ENCODE measurements at places on chromosomes 11 and 22.

GRCh38 chr11:2098691-2099515 is 40.3 kb downstream of the IGF2 start:
- no peak for DNase-seq

DNA sequence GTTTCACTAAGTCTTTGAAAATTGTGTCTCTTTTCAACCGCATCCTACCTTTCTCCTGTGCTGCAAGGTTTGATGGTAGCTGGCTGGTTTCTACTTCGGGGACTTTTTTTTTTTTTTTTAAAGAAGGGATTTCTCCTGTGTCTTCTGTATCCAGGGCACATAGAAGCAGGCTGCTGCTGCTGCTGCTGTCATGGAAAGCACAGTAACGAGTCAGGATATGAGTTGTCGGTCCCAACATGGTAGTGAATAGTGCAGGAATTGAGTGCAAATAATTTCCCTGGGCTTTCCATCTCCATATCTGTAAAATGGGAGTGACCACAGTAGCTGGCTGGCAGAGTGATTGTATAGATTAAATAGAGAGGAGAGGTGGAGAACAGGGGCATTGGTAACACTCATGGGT is 118.3 kb upstream of the NAV2 start:
- DNase-seq: no peak

GRCh38 chr22:32075997-32076760 is 33.1 kb downstream of the SLC5A1 start:
- no peak for DNase-seq

- no peak for DNase-seq
These were observed 74.1 kb upstream of the B3GAT1 start for GRCh38 chr11:134486106-134486505.

- no peak for DNase-seq
These were observed 17.4 kb downstream of the SGSM3 start for GRCh38 chr22:40387746-40388145.

GRCh38 chr11:74412321-74412720 is 14.1 kb upstream of the PGM2L1 start:
- DNase-seq: no peak

- no peak for DNase-seq
These were observed 5.5 kb upstream of the P4HA3 start for GRCh38 chr11:74316772-74317505.

- peak; percentile 10 for DNase-seq
These were observed 52.9 kb upstream of the CARS1 start for GRCh38 chr11:3109921-3110706.

DNA sequence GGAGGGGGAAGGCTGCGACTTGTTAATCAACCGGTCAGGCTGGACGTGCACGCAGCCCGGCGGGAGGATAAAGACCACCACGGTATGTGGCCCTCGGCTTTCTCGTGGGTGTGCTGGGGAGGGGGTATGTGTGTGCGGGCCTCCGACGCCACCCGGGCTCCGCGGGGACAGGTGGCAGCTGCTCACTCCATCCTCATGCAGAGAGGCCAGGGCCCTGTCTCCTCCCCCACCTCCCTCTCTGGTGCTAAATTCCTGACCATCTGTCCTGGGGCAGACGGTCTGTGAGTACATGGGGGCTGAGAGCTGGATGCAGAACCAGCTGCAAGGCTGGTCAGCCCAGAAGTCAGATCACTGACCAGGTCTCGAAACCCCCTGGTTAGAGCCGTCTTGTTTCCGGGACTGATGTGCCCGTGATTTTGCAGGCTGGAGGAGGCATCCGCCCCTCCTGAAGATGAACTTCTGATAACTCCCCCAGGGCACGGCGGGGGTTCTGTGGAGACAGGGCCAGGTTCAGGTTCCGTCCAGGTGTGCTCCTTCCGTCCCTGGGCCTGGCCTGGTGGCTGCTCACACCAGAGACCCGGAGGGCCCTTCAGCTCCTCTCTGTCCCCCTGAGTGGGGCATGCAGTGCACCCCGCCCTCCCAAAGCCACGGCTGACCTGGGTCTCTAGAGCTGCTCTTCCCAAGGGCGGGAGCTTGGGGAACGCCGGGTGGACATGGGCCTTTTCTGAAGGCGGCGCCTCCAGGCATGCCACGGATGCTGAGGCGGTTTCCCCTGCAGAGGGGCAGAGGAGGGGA is 1119.7 kb downstream of the BRD1 start:
- no peak for DNase-seq

DNA sequence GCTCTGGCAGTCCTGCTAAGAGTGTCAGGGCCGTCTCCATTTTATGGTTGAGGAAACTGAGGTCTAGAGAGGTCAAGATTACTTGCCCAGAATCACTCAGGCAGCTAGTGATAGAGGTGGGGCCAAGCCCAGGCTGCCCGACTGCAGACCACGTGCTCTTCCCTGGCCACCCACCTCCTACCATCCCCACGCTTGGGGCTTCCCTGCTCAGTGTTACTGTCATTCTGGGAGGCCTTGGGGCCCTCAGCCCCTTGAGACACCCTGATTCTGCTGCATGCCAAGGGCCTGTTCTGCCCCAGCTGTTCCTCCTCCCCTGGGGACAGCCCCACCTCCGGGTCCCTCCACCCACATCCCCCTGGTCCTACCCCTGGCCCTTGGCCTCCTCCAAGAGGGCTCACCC is 17.2 kb upstream of the TAB1 start:
- no peak for DNase-seq

DNA sequence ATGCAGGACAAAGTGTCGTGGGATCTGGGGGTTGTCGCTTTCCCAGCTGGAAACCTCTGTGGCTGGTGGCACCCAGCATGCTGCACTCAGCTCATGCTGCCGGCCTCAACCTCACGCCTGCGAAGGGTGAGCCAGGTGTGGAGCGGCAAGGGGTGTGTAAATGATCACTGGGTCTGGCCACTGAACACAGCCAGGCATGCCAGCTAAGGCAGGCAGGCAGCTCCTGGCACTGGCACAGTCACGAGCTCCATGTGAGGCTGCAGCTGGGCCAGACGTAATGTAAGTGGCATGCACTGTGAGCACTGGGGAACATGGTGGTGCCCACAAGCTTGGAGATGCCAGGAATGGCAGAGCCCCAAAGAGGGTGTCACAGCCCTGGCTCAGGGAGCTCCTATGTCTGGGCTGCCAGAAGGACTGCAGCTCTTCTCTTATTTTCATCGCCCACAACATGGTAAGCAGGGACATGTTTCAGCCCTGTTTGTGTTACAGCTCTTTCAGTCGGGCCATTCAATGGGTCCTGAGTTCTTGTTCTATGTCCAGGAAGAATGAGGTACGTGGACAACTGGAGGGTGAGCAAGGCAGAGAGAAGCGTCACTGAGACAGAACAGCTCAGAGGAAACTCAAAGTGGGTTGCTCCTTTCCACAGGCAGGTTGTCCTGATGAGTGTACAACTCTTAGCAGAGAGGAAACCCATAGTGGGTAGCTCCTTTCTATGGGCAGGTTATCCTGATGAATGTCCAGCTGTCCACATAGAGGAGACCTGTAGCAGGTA is 403.8 kb downstream of the CNTN5 start:
- no peak for DNase-seq

DNA sequence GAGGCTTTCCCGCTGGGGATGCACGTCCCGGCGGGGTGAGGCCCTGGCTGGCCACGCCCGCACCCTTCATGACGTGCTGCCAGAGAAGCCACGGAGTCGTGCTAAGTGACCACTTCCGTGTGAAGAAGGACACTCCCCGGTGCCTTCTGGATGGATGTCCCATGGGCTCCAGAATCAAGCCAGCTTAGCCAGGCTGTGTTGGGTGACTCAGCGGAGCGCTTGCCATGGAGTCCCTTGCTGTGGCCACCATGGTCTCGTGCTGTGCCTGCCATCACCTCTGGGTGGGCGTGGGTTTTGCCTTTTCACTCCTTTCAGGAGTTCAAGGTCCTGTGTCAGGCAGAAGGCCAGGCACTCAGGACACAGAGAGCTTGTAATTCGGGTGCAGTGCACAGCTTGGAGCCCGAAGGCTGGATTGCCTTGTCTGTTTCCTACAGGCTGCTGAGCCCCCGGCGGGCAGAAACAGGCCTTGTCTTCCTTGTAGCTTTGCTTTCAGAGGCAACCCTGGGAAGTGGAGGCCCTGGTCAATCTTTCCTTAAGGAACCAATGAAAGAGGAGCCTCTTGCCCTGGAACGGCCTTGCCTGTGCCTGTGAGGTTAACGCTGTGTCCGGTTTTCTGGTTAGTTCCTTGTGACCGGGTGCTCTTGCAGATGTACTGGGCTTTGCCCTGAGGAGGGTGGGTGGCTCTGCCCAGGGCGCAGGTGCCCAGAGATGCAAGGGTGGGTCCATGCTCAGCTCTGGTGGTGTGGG is 268.6 kb downstream of the TBC1D22A start:
- DNase-seq: no peak

- DNase-seq: peak; percentile 27
These were observed at the start of gene DKK3 for GRCh38 chr11:12007769-12008737. DKK3 (minus strand) TSS chr11:12008626; CDS start chr11:12008582, 44 bp downstream.

DNA sequence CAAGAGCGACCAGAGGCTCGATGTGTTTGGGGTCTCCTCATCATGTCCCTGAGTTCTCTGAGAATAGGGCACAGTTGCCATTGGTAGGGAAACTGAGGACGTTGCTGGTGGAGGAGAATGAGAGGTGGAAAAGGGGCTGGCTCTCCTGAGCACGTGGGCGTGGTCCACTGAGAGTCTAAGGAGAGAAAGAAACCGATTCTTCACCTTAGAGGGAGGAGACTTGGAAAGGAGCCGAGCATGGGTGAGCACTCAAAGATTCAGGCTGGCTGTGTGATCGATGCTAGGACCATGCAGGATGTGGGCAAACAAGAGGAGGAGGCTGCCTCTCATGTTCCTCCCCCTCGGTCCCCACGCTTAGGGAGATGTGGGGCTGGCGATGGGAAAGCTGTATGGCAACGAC is 19.8 kb upstream of the TLCD5 start:
- DNase-seq: no peak

DNA sequence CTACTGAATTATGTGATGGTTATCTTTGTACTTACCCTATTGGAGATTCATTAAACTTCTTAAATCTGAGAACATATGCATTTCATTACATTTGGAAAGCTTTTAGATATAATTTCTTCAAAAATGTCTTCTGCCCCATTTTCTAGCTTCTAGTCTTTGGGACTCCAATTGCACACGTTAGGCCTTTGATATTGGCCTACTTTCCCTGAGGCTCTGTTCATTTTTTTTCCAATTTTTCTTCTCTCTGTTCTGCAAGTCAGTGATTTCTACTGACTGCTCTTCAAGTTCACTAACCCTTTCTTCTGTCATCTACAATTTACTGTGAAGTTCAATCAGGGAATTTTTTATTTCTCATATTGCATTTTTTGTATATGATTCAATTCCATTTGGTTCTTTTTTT is 43.0 kb downstream of the FZD4 start:
- no peak for DNase-seq

DNA sequence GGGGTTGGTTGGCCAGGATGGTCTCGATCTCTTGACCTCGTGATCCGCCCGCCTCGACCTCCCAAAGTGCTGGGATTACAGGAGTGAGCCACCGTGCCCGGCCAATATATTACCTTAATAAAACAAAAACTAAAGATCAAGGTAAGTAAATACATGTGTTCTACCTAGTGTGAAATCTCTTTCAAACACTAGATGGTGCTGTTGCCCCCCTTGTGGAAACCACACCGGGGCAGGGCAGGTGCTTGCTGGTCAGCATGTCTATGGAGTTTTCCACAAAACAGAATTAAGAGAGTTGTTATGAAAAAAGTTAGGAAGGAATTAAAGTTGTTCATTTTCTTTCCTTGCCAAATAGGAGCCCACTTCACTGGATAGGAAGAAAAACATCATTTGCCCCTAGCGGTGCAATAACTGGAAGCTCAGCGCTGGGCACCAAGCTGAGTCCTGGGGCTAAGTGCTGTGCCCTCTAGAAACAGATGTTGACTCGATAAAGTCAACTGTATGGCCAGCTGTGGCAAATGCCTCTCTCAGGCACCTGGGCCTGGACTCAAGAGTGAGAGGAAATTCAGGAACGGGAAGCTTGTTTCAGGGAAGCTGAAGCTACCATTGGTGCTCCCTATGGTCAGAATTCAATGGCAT is 6.3 kb upstream of the KCNJ5 start:
- peak; percentile 75 for DNase-seq

DNA sequence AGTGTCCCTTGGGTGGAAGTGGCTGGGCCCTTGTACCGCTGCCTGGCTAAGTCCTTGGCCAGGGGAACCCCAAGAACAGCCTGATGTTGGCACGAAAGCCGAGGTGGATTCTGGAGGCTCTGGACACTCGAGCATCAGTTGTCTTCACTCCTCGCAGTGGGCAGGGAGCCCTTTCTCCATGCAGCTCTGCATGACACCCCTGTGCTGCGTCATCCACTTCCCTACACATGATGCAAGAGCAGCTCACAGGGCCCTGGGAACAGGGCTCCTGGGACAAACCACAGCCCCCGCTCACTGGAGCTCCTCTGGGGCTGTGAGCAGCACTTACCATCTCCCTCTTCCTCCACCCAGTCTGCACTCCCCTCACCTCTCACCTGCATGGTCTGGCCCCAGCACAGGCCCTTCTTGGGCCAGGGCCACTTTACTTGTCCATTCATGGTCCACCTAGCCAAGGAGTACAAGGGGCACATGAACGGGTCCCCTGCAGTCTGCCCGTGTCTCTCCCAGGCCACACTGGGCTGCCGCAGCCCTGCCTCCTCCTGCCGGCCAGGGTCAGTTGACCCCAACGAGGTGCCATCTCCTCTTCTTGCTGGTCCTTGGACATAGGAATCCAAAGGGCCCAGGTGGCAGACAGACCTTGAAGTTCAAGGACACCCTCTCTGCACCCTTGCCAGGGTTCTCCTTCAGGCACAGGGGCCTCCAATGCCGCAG is 66.5 kb downstream of the IGF2 start:
- no peak for DNase-seq

DNA sequence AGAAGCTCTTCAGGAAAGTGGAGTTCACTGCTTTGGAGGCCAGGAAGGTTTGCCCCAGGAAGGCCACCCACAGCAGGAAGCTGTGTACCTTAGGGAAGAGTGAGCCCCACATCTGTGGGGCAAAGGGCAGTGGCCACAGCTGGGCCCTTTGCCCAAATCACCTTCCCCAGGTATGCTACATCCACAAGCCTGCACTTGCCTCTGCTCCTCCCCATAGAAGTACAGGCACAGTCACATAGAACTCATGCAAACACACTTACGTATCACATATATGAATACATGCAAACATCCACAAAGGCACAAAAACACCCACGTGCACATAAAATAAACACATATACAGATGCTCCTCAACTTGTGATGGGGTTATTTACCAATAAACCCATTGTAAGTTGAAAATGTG is 2.1 kb downstream of the TRIM29 start:
- no peak for DNase-seq

DNA sequence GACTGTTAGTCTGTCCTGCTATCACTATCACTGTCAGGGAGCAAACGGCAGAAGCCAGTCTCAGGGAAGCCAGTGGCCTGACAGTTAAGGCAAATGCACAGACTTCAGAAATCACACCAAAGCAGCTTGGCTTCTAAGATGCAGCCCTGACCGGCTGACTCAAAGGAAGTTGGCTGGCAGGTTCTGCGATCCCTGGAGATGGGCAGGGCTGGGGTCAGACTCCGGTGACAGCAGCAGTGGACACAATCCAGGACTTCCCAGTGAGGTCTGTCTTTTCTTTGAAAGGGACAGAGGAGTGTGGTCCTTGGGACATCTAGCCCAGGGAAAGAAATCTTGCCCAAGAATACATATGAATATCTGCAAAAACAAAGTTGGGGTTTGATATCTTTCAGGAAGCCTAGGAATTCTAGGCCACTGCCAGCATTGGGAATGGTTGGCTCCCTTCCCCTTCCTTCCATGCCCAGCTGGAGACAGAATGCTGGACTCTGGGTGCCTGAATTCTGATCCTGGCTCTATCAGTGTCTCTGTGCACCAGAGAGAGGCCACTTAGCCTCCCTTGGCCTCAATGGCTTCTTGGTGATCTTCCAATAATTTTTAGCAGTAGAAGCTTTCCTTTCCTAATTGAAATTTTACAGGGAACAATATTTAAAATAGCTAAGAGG is 108.9 kb downstream of the KIRREL3 start:
- DNase-seq: no peak

- no peak for DNase-seq
These were observed 20.5 kb upstream of the IL17REL start for GRCh38 chr22:50032941-50033601.

All from NCI-H1105 (cell line).